ENCODE measurements at places on chromosomes 1 and 21.

- no peak for DNase-seq
Measured at GRCh38 chr1:202974856-202975255, 7.8 kb upstream of the CYB5R1 start.

DNA sequence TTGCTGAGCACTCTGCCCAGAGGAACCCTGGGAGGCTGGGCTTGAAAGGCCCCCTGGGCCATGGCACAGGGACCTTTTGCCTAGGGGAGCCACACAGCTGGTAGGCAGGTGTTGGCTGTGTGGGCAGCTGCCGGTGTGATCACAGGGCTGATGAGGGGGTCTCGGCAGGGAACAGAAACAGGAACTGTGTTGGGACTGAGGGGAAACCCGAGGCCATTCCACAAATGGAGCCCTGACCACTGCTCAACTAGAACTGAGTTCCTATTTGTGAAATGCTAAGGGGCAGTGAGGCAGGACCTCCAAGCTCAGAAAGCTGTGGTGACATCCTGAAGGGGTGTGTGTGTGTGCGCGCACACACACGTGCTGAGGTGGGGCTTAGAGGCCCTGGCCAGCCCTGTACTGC lies 6.4 kb upstream of the THEM5 start:
- DNase-seq: no peak

DNA sequence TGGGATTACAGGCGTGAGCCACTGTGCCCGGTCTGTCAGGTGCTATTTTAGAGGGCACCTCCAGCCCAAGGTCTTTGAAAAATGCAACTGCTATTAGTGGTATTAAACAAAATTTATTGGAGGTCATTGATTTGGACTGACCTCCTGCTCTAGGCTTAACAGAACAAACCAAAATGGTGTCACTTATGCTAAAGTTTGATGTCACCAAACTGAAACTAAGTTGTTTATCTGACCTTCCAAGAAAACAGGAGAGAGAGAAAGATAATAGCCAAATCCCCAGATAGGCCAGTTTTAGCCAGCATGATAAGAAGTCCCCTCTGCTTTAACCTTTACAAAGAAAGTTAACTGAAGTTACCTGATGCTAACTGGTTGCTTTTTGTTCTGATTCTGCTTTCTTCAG lies 8.1 kb upstream of the INAVA start:
- no peak for DNase-seq

GRCh38 chr1:154000420-154000819 lies 9.9 kb downstream of the RPS27 start:
- DNase-seq: no peak

DNA sequence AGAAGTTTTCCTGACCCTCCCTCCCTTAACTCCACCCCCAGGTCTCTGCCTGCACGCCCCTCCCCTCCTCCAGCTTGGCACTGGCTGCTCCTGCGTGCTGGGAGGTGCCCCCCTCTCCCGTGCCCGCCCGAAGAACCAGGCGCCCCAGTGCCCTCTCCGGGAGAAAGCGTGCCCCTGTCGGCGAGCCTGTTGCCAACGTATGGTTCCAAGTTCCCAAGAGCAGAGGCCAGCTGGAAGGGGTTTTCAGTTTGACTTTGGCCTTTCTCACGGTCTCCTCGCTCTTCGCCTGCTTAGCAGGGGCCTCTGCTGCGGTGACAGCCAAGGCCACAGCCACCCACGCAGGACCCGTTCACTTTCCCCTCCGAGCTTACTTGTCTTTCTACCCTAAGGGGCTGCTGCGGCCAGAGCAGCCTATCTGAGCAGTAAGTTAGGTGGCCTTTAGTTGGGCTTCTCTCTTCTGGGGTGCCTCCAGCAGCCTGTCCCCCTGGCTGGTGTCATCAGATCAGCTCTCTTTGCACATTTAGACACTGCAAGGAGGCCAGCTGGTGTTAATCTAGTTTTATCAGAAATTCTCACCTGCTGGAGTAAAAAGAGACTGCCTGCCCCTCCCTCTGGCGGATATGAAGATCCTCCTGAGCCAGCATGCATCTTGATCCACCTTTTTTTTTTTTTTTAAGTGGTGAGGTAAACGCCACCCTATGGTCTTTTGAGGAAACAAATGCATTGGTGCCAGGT lies 1.5 kb downstream of the STUM start:
- peak; percentile 54 for DNase-seq

DNA sequence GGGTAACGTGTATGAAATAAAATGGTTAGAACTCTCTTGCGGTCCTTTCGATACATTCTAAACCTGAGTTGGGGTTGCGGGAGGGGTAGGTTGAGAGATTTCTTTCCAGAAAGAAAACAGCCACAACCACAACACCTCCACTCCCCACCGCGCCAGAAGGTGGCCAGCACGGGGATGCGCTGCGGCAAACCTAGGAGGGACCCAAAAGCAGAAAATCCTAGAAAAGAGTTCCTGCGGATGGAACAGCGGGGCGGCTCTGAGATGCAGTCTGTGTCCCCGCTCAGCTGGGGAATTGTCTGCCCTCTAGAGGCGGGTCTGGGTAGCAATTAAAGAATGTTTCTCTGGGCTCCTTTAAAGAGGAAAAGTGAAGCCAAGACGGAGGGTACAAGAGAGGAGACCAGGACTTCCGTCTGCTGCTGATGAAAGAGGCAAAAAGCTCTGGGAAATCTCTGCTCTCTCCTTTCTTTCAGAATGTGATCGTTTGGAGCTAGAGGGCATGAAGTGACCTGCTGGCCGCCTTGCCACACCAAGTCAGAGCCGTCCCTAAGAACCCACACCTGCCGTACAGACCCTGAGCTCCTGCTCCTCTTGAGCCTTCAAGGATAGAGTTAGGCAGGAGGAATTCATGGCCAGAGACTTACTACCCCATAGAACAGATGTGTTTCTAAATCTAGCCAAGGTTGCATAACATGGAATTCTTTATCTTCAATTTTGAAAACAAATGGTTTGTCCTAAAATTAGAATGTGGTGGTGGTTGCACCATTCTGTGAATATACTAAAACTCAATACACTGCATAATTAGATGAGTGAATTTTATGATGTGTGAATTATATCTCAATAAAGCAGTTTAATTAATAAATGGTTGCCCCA lies 46.5 kb upstream of the COA6 start:
- DNase-seq: peak; percentile 52

GRCh38 chr1:88982055-88982454 lies 10.4 kb downstream of the KYAT3 start:
- no peak for DNase-seq

DNA sequence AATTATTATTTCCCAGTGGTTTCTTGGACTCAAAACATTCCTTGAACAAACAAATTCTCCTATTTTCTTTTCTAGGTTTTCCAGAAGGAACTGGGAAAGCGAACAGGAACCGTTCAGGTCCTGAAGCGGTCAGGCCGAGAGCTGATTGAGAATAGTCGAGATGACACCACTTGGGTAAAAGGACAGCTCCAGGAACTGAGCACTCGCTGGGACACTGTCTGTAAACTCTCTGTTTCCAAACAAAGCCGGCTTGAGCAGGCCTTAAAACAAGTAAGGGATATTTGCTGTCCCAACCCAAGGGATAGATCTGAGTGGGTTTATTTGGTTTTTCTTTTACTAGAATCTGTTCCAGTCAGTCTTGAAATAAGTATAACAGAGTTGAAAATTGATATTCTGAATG lies 39.4 kb upstream of the BMP8A start:
- no peak for DNase-seq

DNA sequence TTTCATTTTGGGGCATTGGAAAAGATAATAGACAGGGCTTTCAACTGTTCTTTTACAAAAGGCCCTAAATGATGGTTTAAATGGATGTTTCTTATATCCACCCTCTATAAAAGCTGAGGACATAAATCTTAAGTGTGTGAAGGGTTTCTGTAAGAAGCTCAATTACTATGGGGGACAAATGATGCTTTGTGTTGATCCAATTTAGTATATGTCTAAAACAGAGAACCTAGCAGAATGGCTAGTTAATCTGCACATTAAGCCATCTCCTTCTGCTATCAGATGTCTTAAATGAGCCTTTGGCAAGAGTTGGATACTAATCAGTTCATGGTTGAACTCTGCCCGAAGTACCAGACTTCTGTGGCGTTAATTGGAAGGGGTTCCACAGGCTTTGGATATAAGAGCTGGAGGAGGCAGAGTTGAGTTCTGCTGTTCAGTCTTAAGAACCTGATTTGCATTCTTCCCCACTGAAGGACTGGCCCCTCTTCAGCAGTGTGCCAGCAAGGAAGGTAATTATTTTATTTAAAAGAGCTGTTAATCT lies 43.1 kb downstream of the PTGFRN start:
- DNase-seq: no peak

Data from thyroid gland (tissue), 4 donors.